Activated CD8-positive, alpha-beta memory T cell treated with anti-CD3 and anti-CD28 coated beads for 1 hour (primary cell): ENCODE measurements at places on chromosomes 5 and 9.

DNA sequence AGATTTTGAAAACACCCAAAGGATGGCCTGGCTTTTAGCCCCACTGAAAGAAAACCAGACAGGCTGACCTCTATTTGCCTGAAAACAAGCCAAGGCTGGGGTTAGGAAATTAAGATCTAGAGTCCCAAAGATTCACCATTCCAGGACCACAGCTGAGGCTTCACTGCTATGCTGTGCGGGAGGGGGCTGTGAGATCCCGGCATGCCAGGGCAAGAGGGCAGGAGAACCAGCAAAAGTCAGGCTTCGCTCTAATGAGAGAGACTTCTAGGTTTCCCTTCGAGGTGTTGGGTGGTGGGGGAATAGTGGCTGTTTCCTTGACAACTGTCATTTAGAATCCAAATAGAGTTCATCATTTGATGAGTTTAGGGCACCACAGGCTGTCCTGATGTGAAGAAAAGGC is 152.9 kb upstream of the NFIB start:
- no peak for DNase-seq

DNA sequence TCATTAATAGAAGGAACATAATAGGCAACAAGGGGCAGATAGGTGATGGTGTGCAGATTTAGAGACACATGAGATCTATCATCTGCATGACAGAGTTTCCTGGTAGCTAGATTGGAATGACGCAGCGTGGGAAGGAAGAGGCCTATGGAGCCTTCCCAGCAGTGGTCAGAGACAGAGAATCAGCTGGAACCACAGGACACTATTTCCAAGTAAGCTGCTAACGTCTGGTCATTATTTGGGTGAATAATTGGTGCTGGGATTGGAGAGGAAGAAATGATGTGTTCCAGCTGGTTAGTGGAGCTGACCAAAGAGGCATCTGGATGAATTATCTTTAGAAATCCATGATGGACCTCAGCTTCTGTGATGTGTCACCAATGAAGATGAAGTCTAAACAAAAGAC is 91.2 kb upstream of the PRR16 start:
- DNase-seq = no peak

DNA sequence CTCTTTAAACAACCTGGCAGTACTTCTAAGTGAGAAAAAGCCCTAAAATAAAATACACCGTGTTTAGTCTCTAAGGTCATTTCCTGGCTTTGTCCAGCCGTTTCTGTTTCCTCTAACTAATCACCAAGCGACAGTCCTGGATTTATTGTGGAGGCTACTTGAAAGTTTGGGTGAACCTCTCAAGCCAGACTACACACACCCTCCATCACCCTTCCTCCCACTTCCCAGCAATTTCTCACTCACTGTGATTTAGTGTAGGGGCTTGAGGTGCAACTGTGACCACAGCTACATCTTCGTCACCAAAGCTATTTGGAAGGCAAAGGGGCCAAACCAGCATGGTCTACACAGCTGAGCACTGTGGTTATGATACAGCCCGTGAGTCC is 240.0 kb upstream of the SLC24A2 start:
- DNase-seq = no peak

- no peak for DNase-seq
Observed at GRCh38 chr9:4734150-4734549, 6.9 kb downstream of the AK3 start.

DNA sequence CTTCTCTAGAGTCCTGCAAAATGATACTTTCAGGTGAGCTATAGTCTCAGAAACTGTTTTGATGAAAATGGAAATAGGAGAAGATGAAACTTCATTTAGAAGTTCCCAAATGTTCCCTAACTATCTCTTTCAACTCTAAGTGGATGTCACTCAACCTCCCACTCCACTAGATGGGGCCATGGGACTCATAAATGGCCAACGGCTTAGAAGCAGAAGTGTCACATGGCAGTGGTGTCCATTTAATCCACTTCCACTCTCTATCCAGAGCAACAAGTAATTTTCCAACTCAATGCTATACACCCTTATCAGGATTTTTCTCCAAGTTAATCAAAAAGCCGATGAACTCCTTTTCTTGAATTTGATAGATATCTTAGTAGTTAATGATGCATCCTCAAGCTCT is 295.7 kb downstream of the EDIL3 start:
- no peak for DNase-seq

- no peak for DNase-seq
Observed at GRCh38 chr9:138068601-138069035, 191.0 kb downstream of the CACNA1B start.

- DNase-seq = no peak
Observed at GRCh38 chr5:172365948-172366608, 82.5 kb upstream of the UBTD2 start.

DNA sequence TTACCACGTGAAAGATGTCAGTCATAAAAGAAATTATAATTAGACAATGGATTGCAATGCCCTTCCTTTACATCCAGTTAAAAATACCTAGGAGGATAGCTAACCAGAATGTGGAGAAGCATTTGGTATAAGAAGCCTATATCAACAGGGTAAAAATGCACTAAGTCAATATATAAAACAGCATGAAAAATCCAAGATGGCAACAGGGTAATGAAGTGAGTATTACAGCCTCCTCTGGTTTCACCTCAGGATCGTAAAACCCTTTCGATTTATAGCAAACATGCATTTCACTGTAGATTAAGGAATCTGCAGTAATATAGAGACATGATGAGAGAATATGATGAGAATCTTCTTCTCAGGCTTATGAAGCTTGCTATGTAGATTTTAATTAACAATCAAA is 999.3 kb downstream of the NR2F1-AS1 start:
- DNase-seq = no peak

DNA sequence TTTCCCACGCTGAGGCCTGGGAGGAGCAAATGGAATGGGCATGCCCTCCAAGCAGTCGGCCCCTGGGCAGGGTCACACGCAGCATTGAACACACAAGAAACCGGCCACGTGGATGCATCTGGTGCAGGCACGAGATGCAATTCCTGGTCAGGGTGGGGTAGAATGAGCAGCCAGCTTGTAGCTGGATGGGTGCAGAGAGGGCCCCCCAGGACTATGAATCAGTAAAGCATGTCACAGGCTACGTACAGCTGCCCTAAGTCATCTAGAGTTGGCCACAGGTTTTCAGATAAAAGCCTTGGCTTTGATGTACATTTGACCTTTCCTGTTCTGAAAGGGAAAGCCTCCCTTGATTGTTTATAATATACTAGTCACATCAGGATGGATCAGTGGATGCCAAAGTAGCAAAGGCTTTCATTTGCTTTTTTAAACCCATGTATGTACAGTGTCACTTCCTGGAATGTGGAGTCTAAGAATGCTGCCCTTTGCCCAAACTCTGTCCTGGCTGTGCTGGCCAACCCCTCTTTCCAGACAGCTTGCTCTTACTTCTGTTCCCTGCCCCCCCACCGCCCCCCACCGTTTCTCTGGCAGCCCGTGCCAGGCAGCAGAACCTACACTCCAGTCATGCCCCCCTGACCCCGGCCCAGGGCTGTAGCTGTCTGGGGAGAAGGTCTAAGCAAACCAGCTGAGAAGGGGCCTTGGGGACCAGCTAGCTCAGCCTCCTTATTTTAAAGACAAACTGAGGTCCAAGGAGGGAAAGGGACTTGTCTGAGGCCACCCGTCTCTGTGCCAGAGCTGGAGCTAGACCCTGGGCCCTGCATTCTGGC is 169.2 kb downstream of the HSPA4 start:
- no peak for DNase-seq

DNA sequence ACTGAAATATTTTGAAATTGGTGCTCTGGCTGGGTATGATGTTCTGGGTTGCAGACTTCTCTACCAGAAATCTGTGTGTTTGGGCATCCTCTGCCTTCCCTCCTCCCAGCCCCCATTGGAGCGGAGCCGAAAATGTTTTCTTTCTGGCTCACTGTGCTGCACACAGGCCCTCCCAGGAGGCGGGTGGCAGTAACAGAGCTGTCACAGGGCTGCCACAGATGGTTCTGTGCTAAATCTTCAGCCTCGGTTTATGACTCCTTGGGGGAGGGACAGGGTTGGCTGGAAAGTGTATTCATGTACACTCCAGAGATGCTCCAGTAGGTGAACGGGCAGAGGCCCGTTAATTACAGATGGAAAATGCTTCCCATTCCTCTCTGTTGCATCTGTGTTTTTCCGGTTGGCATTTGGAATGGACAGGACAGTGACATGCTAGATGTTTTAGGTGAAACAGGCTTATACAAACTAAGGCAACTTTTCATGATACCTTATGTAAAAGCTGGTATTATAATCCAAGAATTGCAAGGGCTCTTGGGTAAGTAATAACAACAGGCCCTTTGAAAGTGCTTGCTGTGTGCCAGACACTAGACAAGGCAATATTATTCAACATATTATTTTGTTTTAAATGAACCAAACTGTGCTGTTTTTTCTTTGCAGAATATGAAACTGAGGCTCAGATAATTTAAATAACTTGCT is 180.2 kb downstream of the ADCY2 start:
- DNase-seq = no peak

DNA sequence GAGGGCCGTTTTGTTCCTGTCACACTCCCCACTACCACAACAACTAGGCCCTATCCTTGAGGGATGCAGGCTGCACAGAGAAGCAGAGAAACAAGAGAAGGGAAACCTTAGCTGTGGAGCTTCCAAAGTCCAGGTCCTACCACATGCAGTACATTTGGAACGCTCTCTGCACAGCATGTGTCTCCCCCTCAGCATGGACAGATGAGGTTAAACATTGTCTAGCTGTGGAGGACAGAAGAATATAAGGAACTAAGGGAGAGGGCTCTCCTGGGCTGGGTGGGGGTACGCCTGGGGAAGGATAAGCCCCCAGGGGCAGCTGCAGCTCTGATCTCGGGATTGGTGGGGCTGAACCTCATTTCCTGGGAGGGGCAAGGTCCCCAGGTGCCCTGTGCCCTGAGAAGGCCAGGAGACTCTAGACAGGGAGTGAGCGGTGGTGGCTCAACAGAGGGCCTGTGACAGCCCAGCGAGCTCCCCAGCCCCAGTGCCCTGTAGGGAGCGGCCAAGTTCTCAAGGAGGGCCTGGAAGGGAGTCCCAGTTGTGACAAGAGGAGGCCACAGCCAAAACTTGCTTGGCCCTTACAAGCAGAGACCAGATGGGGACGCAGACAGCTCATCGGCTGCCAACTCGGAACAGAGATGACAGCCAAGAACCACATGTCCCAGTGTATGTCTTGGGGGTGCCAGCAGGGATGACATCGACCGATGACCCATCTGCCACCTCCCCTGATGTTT is 30.1 kb downstream of the TSPAN17 start:
- no peak for DNase-seq

DNA sequence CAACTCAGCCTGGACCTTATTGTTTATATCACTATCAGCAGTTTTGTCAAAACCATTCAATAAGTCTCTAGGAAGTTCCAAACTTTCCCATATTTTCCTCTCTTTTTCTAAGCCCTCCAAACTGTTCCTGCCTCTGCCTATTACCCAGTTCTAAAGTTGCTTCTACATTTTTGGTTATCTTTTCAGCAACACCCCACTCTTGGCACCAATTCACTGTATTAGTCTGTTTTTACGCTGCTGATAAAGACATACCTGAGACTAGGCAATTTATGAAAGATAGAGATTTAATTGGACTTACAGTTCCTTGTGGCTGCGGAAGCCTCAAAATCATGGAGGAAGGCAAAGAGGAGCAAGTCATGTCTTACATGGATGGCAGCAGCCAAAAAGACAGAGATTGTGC is 744.4 kb upstream of the ADAMTS16 start:
- no peak for DNase-seq

GRCh38 chr5:39080168-39080567 is 6.0 kb upstream of the RICTOR start:
- DNase-seq = no peak

DNA sequence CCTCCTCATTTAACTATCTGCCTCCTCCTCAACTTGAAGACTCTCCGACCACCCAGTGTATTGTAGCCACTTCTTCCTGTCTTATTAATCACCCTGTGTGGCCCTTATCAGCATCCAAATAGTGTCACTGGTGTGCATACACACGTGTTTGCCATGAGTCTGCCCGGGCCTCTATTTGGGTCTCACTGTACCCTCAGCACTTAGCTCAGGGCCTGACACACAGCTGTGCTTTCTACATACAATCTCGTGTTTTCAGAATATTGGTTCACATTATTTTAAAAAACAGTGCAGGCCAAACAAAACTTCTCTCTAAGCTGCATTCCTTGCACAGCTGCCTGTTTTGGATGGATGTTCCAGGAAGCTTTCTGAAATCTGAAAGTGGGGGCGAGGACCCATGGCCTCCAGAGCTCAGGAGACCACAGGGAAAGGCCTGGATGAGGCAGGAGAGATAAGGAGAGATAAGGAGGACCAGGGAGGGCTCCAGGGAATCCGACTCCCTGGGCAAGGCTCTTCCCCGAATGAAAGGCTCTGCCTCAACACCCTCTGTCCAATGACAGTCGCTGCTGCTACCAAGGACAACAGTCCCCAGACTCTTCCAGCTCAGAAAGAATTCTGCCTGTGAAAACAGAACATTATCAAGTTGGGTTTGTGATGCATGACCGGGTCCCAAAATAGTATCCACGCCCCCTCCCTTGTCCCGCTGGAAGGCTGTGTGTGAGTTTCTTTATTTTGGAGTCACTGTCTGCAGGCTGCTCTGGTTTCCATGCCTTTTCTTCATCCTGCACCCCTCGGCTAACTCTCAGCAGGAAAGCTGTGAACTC is 255.6 kb downstream of the NSG2 start:
- DNase-seq = no peak

DNA sequence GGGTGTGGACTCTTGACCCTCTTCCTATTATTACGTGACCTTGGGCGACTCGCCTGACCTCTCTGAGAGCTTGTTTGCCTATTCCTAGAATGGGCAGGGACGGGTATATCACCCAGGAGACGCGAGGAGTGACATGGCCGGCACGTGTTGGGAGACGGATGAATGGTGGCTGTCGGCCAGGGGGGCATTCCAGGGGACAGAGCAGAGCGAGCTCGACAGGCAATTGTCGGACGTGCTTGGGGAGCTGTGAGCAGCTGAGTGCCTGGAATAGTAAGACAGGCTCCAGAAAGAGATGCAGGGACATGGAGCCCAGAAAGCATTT is 29.3 kb upstream of the UNC5A start:
- DNase-seq = no peak

DNA sequence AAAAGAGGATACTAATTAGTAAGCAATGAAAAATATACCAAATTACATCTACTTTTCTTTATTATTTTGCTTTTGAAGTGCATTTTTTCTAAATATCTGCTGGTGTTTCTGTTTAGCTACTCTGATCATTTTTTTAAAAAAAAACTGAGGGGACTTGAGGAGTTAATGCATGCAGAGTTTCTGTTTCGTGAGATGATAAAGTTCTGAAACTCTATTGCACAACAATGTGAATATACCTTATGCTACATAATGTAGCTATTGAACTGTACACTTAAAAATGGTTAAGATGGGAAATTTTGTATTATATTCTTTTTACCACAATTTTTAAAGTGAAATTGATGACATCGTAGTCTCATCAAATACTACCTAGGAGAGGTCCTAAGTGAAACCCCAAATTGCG is 288.3 kb upstream of the NR4A3 start:
- DNase-seq = no peak

- DNase-seq = no peak
Observed at GRCh38 chr9:14365670-14366069, 51.7 kb upstream of the NFIB start.
